ENCODE measurements at places on chromosomes 13 and 19. TPM values are rescaled to one million over a fixed set of nuclear protein-coding genes. Genes with fewer than 3 reads are reported as not detected.

Gene ADGRE3
- not detected for polyA plus RNA-seq

Gene POU2F2
- polyA plus RNA-seq, result 6.1 TPM

Gene ACER1
- polyA plus RNA-seq, result 0.17 TPM

Gene SYNE4
- 0.30 TPM for polyA plus RNA-seq

DNA sequence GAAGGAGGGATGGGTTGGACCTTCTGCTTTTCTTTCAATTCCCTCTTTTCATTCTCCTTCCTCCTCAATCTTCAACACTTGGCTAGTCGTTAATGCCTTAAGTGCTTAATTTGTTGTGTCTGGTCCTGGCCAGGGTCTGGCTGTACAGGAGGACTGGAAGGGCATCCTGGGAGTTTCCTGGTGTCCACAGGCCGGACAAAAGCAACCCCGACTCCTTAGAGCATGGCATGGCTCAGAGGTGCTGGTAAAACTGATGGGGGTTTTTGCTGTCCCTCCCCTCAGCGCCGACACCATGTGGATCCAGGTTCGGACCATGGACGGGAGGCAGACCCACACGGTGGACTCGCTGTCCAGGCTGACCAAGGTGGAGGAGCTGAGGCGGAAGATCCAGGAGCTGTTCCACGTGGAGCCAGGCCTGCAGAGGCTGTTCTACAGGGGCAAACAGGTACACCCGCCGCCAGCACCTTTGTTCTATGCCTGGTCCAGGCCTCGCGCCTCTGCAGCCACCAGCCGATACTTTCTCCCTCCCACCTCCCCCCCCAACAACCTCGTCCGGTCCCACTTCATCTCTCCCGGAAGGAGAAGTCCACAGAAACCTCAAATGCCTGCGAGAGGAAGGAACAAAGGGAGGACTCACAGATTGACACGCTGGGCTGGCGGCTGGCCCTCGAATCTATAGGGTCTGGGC is 1.4 kb downstream of the UHRF1 start:
- DNase-seq, result no peak

- no peak for DNase-seq
These were observed 4.7 kb downstream of the PPP1R13L start for GRCh38 chr19:45400192-45400591.

- DNase-seq, result no peak
These were observed 2.5 kb upstream of the S1PR4 start for GRCh38 chr19:3175781-3176714.

GRCh38 chr13:74443631-74444030 is 309.4 kb upstream of the KLF12 start:
- peak; percentile 83 for DNase-seq

DNA sequence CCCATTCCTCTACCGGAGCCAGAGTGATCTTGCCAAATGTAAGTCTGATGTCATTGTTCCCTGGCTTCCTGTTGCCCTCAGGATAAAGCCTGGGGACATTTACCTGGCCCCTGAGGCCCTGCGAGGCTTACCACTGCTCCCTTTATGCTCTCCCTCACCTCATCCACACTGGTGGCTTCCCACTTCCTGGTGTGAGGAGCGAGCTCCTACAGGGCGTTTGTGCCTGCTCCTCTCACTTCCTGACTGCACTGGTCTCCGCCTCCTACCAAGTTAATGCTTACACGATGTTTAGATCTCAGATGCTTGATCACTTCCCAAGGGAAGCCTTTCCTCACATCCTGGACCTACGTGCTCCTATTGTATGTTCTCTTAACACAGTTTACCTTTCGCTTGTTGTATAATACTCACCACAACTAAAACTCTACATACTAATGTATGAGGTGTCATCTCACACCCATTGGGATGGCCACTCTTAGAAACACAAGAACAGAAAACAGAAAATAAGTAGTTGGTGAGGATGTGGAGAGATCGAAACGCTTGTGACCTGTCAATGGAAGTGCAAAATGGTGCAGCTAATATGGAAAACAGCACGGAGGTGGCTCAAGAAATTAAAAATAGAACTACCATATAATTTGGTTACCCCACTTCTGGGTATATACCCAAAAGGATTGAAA is 177.6 kb downstream of the SHISA2 start:
- DNase-seq, result no peak

Gene TMIGD2
- polyA plus RNA-seq, result 0.69 TPM

GRCh38 chr13:111286162-111286561 is 34.3 kb upstream of the TEX29 start:
- DNase-seq, result no peak

Gene SH2D3A
- 1.1 TPM for polyA plus RNA-seq

DNA sequence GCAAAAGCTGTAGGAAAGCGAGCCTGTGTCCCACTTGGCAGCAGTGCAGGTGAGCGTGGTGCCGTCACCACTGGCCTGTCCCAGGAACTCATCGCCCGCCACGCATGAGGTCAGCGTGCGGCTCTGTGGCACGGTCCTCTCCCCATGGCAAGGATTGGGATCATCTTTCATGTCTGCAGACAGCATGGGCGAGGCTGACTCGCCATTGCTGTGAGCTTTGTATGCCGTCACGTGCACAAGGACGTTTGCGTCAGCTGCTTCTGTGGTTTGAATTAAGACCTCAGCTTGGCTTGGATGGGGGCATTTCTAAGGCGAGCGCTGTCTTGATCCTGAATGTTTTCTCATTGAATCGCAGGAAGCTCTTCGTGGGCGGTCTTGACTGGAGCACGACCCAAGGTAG is 9.8 kb downstream of the DAZAP1 start:
- no peak for DNase-seq

Gene METTL21C
- 24.3 TPM for polyA plus RNA-seq

Gene APOC1
- 7.9 TPM for polyA plus RNA-seq

DNA sequence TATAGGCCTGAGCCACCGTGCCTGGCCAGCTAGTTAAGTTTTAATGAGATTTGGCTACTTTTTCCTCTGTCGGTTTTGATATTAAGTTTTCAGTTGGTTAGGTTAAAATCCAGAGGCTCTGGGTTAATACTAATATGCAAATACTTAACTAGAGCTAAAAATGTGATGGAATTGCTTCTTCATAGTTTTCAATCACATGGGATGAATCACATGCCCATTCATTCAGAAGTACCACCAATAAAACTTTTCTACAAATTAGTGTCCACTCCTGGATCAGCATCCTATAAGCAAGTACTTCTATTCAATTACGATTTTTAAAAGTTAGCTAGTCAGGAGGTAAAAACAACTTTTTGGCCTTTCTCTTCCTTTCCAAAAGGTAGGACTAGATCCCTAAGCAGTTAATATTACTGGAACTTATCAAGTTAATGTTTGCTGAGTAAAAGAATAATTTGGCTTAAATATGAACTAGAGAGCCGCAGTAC is 4.3 kb downstream of the SLC25A30 start:
- no peak for DNase-seq

DNA sequence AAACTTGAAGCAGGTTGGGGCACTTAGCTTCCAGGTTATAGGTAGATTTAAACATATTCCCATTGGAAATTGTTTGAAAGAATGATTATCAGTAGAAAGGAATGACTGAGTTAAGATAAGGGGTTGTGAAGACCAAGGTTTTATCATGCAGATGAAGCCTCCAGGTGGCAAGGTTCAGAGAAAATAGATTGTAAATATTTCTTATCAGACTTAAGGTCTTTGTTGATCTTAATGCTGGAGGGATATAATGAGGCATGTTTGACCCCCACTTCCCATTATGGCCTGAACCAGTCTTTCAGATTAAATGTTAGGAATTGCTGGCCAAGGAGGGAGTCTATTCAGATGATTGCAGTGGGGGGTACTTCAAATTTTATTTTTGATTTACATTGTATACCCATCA is 1486.5 kb upstream of the PRR20A start:
- DNase-seq, result no peak

- DNase-seq, result no peak
These were observed 28.1 kb downstream of the LATS2 start for GRCh38 chr13:21033212-21033840.

- no peak for DNase-seq
These were observed 6.1 kb upstream of the ERVV-1 start for GRCh38 chr19:53007606-53008005.

GRCh38 chr13:34103854-34104253 is 285.9 kb downstream of the RFC3 start:
- DNase-seq, result no peak

DNA sequence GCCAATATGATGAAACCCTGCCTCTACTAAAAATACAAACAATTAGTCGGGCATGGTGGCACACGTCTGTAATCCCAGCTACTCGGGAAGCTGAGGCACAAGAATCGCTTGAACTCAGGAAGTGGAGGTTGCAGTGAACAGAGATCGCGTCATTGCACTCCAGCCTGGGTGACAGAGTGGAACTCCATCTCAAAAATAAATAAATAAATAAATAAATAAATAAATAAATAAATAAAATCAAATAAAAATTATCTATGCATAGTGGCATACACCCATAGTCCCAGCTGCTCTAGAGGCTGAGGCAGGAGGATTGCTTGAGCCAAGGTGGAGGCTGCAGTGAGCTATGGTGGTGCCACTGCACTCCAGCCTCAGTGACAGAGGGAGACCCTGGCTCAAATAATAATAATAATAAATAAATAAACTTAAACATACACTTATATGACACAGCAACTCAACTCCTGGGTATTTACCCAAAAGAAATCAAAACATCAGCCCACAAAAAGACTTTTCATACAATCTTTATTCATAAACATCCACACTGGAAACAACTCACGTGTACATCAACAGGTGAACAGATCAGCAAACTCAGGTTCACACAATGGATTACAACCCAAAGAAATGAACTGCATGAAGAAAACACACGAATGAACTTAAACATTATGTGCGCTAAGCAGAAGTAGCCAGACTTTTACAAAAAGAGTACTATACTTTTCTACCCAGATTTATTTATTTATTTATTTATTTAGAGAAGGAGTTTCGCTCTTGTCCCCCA is 6.9 kb downstream of the LGALS7 start:
- no peak for DNase-seq

Gene ZNF541
- 0.09 TPM for polyA plus RNA-seq

- no peak for DNase-seq
These were observed 945 bp upstream of the CPAMD8 start for GRCh38 chr19:17027535-17027975.

DNA sequence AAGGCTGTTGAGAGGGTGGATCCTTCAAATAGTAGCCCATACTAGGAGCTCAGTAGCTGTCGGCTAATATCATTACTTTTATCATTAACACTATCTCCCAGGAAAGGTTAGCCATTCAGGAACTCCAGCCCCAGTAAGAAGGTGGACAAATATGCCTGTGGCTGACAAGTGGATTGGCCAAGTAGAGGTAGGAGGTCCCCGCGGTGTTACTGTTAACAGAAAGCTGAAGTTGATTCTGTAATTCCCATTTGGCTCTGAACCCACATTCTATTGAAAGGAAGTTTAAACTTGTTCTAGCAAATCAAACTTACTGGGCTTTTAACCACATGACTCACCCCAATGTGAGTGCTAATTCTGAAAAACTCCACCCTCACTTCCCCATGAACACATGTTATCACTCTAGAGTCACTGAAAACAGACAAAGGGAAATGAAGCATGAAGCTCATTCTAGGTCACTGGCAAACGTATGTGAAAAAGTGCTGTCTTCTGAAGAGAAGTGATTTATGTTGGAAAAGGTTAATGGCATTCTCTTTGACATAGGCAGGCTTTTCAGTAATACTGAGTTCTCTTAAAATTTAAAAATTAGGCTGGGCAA is 273.5 kb downstream of the FGF14 start:
- no peak for DNase-seq

GRCh38 chr19:38862321-38863059 is 12.7 kb upstream of the HNRNPL start:
- DNase-seq, result peak; percentile 84

Gene ZNF836
- polyA plus RNA-seq, result 8.7 TPM

Gene ZNF573
- polyA plus RNA-seq, result 11.9 TPM

DNA sequence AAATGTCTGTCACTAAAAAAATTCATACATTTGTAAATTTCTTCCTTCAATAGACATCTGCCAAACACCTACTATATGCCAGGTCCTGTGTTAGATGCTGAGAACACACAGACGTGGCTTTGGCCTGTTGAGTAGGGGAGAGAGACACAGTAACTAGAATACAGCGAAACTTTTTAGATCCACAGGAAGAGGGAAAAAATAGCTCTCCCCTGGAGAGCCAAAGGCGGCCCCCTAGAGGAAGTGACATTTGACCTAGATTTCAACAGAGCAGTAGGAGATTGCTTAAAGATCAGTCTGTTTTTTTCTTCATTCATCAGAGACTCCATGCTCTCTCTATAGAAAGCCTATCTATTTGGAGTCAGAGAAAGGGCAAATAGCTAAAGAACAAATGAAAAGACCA is 11.3 kb downstream of the LCP1 start:
- no peak for DNase-seq

DNA sequence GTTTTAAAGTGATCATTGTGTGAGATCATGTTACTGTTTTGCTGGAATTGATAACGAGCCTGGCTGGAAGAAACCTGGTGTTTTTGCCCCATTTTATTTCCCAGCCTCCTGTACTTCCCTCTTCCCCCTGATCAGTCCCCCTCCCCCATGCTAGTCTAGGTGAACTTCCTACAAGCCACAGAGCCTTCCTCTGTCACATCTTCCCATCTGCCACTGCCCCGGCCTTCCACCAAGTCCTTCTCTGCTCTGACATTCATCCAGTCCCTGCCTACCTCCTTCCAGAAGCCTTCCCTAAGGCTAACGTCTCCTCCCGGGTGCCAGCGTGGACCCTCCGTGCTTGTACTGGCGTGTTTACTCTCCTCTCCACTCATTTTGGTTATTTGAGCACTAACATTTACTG is 14.3 kb downstream of the FARP1 start:
- DNase-seq, result no peak

GRCh38 chr19:54105796-54106195 is 3.1 kb downstream of the NDUFA3 start:
- no peak for DNase-seq

Gene CEBPA
- 3.4 TPM for polyA plus RNA-seq

GRCh38 chr19:34067861-34068271 is 104.4 kb upstream of the LSM14A start:
- no peak for DNase-seq

Gene SHISA2
- polyA plus RNA-seq, result 43.0 TPM

Gene C19orf67
- not detected for polyA plus RNA-seq

Gene KLK3
- not detected for polyA plus RNA-seq

Gene CCDC169
- 3.3 TPM for polyA plus RNA-seq

Gene GPR18
- 0.98 TPM for polyA plus RNA-seq

Gene ZNF814
- not detected for polyA plus RNA-seq

GRCh38 chr19:48627201-48627864 is 8.0 kb downstream of the SPHK2 start:
- DNase-seq, result no peak

DNA sequence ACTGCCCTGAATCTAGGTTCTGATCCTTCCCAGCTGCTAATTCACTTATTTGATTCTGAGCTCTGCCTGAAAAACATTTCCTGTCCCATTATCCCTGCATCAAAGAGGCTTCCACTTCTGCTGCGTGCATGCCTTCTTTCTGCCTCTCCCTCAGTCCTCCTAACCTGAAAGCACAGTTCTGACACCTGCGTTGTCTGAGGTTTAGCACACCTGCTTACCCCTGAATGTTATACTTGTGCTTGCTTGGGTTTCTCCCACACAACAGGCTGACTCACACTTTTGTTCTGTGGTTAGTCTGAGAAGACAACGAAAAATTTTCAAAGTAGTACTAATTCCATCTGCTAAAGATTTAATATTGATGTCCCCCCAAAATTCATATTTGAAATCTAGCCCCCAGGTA is 3.1 kb upstream of the SOHLH2 start:
- DNase-seq, result no peak

GRCh38 chr19:9945319-9945966 is 9.1 kb upstream of the OLFM2 start:
- DNase-seq, result peak; percentile 97

Measured in muscle of arm (tissue), 14 donors.